GM12864 (cell line): ENCODE measurements at places on chromosomes 1 and 21.

GRCh38 chr1:201634261-201634660, 95.3 kb downstream of the NAV1 start:
- DNase-seq, result no peak

GRCh38 chr1:201218409-201218808, 27.8 kb downstream of the IGFN1 start:
- no peak for DNase-seq

GRCh38 chr1:205473966-205474365, 18.1 kb upstream of the BLACAT1 start:
- DNase-seq, result no peak

DNA sequence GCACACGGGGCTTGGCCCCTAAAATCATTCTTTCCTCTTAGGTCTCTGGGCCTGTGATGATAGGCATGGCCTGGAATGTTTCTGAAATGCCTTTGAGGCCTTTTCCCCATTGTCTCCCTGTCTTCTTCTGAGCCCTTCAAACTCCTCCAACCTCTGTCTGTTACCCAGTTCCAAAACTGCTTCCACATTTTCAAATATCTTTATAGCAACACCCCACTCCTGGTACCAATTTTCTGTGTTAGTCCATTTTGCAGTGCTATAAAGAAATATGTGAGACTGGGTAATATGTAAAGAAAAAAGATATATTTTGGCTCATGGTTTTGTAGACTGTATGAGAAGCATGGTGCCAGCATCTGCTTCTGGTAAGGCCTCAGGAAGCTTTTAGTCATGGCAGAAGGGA, 158.8 kb downstream of the TM2D1 start:
- no peak for DNase-seq
